GM23338 (cell line): ENCODE measurements at places on chromosomes 1 and 21. TPM values are rescaled to one million over a fixed set of nuclear protein-coding genes. Genes with fewer than 3 reads are reported as not detected.

Gene FCER1G
- 0.74 TPM in 1 of 2 replicates, not detected in the other for total RNA-seq

Gene CYP4Z1
- total RNA-seq: not detected in 2 replicates

- H3K36me3 ChIP-seq: no peaks in the 10 kb centered on the region
- no peaks in the 10 kb centered on the region for H3K4me1 ChIP-seq
- H3K27me3 ChIP-seq: no peaks in the 10 kb centered on the region
- no peak for DNase-seq
Observed at GRCh38 chr1:235051521-235051920, 77.1 kb downstream of the TOMM20 start.

DNA sequence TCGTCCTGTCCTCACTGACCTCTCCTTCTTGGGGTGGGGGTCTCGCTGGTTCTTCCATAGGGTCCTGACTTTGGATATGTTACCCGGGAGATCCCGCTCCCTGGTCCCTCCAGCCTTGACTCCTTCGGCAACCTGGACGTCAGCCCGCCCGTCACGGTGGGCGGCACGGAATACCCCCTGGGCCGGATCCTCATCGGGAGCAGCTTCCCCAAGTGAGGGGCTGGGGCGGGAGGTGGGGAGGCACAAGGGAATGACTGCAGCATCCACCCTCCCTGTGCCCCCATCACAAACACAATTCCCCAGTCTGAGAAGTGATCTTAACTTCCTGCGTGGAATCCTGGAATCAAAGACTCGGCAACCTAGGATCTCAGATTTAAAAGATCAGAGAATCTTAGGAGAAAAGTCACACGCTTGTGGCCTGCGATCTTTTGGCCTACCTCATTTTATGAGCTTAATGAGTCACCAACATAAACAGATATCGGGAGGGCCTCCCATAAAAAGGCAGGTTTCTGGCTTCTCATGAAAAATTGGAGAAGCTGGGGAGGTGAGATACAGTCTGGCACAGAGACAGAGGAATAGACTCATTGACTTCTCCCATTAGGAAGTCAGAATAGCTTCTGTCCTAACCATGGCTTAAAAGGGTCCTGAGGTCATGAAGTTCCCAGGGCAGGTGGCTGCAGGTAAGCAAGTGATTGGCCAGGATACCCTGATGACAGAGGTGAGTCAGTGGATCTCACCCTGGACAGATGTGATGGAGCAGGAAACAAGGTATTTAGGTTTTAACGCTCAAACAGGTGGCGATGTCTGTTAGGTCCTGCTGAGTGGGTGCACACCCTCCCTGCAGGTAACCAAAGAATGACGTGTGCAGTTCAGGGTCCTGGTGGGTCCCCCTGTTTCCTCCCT lies 15.9 kb upstream of the PADI3 start:
- H3K27me3 ChIP-seq: no peaks in the 10 kb centered on the region
- no peak overlapping the region for H3K27ac ChIP-seq
- H3K4me3 ChIP-seq: no peak overlapping the region

DNA sequence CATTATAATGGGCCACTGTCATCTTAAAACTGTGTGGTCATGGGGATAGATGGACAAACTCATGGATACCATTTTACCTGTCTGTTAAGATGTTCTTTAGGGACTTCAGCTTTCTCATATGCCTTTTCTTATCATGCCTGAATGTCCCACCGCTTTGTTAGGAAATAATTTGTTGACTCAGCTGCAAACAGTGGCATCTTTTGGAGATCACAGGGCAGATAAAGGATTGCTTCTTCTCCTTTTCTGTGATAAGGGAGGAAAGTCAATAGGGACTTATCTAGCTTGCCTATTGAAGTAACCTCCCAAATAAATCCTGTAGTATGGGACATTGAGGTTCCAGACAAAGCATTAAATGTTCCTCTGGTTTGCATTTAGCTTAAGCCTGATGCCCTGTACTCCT lies 79.8 kb upstream of the KIAA0040 start:
- no peak overlapping the region for H3K27ac ChIP-seq
- no peaks in the 10 kb centered on the region for H3K36me3 ChIP-seq
- no peaks in the 10 kb centered on the region for H3K27me3 ChIP-seq
- H3K4me1 ChIP-seq: no peaks in the 10 kb centered on the region
- H3K4me3 ChIP-seq: no peak overlapping the region
- DNase-seq: no peak

GRCh38 chr1:201248721-201249559 lies 34.4 kb upstream of the PKP1 start:
- H3K4me3 ChIP-seq: no peak overlapping the region
- H3K36me3 ChIP-seq: no peaks in the 10 kb centered on the region
- no peak for DNase-seq
- no peaks in the 10 kb centered on the region for H3K4me1 ChIP-seq
- H3K27ac ChIP-seq: no peak overlapping the region

- no peaks in the 10 kb centered on the region for H3K27me3 ChIP-seq
- H3K27ac ChIP-seq: no peak overlapping the region
- no peak for DNase-seq
- H3K36me3 ChIP-seq: no peaks in the 10 kb centered on the region
Observed at GRCh38 chr1:22919341-22920025, 53.2 kb downstream of the LACTBL1 start.

DNA sequence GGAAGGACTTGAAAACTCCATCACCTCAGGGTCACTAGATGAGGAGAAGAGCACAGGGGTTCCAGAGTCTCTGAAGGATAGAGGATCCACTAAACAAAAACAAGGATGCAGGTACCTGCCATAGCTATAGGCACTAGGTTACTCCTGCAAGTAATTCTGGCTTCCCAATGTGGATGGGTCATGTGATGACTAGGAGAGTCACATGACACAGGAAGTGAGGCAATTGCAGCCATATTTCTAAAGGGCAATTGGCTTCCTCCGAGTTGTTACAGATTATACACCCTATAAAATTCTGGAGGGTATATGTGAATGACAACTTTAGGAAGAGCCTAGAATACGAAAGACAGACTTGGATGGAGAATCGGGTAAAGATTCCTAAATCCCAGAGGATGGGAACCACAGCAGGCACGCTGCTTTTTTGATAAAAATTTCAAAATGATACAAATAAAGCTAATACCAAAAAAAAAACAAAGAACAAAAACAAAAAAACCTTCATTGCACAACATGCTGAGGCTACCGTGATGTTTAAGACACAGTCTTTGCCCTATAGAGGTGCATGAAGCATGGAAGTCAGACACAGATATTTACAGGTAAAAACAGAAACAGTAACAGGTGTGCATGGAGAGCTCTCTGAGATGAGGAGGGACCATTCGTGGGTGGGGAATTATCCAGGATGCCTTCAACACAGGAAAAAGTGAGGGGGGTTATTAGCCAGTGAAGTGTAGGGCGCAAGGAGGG lies 10.5 kb downstream of the MTX1 start:
- peak; percentile 87 for DNase-seq
- no peaks in the 10 kb centered on the region; the same call in 1 of the 2 replicates for H3K36me3 ChIP-seq
- no peaks in the 10 kb centered on the region; the same call in 1 of the 2 replicates for H3K4me1 ChIP-seq
- H3K4me3 ChIP-seq: peak overlapping the region; percentile 10

DNA sequence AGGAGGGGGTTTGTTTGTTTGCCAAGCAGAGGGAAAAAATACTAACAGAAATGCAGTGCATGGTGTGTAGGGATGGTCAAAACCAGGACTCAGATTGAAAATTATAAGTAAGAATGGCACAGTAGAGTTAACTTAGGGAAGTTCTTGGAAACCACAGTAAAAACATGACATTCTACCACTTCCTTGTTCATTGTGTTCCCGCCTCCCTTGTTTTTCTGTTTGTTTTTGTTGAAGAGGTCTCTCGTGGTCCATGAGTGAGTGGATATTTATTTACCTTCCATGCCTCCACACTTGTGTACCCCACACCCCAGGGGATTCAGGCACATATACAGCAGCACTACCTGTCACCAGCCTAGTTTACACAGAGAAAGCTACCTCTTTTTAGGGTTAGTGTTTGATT lies 69.6 kb downstream of the OLFML2B start:
- no peaks in the 10 kb centered on the region for H3K36me3 ChIP-seq
- no peak for DNase-seq
- 0 out of 2 replicates have a peak, but pooled peaks cover 6% of the 10 kb centered on the region for H3K4me1 ChIP-seq
- no peak overlapping the region for H3K27ac ChIP-seq
- no peaks in the 10 kb centered on the region for H3K27me3 ChIP-seq

DNA sequence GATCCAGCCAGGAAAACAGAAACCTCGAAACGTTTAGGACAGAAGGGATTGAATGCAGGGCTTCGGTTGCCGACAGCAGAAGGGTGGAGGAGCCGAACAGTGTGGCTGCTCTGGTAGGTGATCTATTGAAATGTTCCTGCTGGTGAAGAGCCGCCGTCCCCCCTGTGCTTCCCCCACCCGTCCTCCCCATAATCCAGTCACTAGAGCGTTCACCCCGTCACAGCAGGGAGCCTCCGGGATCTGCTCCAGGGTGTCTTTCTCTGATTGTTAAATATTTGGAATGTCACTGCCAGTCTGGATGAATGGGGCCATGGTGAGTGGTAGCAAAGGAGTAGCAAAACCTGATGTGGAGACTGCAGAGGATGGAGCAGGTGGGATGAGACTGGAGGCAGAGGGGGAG lies 255.1 kb upstream of the CSF3R start:
- H3K27ac ChIP-seq: no peak overlapping the region
- DNase-seq: no peak
- H3K27me3 ChIP-seq: no peaks in the 10 kb centered on the region
- no peaks in the 10 kb centered on the region for H3K36me3 ChIP-seq
- H3K4me1 ChIP-seq: peaks cover 4% of the 10 kb centered on the region; the same call in 1 of the 2 replicates

Gene FAM131C
- total RNA-seq: 0.74 and 1.3 TPM in 2 replicates

- peaks cover 6% of the 10 kb centered on the region for H3K36me3 ChIP-seq
- peak; percentile 54 for DNase-seq
- H3K27me3 ChIP-seq: no peaks in the 10 kb centered on the region
- 0 out of 2 replicates have a peak overlapping the region, but pooled peaks have one; percentile 0 for H3K27ac ChIP-seq
- peaks cover 23% of the 10 kb centered on the region for H3K4me1 ChIP-seq
Observed at GRCh38 chr1:46675549-46676314, 4.1 kb downstream of the TEX38 start.

- DNase-seq: no peak
- H3K27me3 ChIP-seq: no peaks in the 10 kb centered on the region
- H3K36me3 ChIP-seq: no peaks in the 10 kb centered on the region
- H3K4me1 ChIP-seq: peaks cover 18% of the 10 kb centered on the region; the same call in 1 of the 2 replicates
- H3K27ac ChIP-seq: no peak overlapping the region
- H3K4me3 ChIP-seq: no peak overlapping the region
Observed at GRCh38 chr1:231663211-231663792, 36.7 kb downstream of the DISC1 start.

DNA sequence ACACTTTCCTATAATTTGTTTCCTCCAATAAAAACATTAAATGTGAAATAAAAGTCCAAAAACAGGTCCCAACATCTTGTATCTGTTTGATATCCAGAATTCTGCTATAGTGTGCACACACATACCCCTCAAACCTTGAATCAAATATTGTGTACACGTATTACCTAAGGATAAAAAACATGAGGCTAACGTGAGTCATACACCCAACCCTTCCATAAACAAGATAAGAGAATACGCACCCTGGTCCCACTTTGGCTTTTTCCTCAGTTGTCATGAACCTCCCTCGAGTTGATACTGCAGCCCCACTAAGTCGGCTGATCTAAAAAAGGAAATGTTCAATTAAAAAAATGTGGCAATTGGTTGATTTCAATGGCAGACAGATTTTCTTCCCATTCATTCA lies 5.2 kb downstream of the KHDC4 start:
- H3K36me3 ChIP-seq: peaks cover 89% of the 10 kb centered on the region
- H3K4me3 ChIP-seq: no peak overlapping the region
- no peak overlapping the region for H3K27ac ChIP-seq
- peaks cover 16% of the 10 kb centered on the region for H3K4me1 ChIP-seq

DNA sequence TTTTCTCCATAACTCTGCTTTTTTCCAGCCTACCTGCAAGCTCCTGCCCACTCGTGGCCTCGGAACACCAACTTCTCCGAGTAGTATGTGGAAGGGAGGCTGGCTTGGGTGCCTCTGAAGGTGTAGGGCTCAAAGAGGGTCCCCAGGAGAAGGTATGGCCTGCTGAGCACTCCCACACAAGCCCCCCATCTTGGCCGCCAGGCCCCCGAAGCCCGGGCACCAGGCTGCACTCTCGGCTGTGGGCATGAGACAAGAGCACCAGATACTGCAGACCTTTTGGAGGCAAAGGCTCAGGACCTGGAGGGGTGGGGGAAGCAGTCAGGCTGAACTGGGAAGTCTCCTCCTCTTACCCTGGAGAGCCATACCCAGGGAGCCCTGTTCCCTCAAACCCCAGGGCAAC lies 1.7 kb downstream of the ZNF692 start:
- peaks cover 16% of the 10 kb centered on the region for H3K36me3 ChIP-seq
- peaks cover 16% of the 10 kb centered on the region for H3K4me1 ChIP-seq
- H3K4me3 ChIP-seq: peak overlapping the region; percentile 89
- no peak for DNase-seq
- no peak overlapping the region for H3K27ac ChIP-seq
- peaks cover 18% of the 10 kb centered on the region for H3K27me3 ChIP-seq

- H3K27me3 ChIP-seq: no peaks in the 10 kb centered on the region
- H3K4me1 ChIP-seq: peaks cover 11% of the 10 kb centered on the region
- H3K27ac ChIP-seq: peak overlapping the region; percentile 45; the same call in 1 of the 2 replicates
- H3K4me3 ChIP-seq: no peak overlapping the region
- DNase-seq: peak; percentile 44
Observed at GRCh38 chr21:41678016-41678923, 88.6 kb downstream of the RIPK4 start.

DNA sequence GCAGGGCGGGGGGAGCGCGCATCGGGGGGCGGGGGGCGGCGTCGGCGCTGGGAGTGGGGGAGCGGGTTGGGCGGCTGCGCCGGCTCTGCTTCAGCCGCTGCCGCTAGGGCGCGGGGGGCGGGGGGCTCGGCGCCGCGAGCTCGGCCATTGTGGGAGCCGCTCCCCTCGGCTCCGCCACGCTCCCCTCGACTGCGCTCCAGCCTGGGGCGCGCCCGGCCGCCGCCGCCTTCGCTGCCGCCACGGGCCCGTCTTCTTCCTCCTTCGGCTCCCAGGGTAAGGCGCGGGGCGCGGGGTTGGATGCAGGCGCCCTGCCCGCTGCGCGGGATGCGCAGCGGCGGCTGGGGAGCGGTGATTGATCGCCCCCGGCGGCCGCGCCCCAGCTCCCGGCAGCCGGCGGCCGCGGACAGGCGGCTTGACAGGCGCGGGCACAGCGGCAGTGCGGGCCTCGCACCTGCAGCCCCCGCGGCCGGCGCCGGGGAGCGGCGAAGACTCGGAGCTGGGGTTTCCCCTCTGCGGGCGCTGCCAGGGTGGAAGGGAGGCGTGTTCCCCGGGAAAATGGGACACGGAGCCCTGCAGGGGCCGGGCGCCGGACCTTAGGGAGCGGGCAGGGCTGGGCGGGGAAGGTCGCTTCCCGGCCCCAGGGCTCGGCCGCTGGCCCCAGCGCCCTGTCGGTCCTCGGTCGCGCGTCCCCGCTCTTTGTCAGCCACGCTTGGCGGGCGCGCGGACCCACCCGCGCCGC lies 55.3 kb downstream of the NDUFS5 start:
- H3K4me3 ChIP-seq: peak overlapping the region; percentile 67
- no peaks in the 10 kb centered on the region for H3K36me3 ChIP-seq
- H3K4me1 ChIP-seq: peaks cover 5% of the 10 kb centered on the region; the same call in 1 of the 2 replicates
- peaks cover 21% of the 10 kb centered on the region for H3K27me3 ChIP-seq
- no peak for DNase-seq

Gene SPRR2A
- total RNA-seq: not detected in 2 replicates

- peaks cover 8% of the 10 kb centered on the region for H3K4me1 ChIP-seq
- H3K4me3 ChIP-seq: no peak overlapping the region
Observed at GRCh38 chr1:23111600-23112535, 56.8 kb downstream of the LUZP1 start.
